ENCODE measurements at places on chromosomes 7 and 10.

DNA sequence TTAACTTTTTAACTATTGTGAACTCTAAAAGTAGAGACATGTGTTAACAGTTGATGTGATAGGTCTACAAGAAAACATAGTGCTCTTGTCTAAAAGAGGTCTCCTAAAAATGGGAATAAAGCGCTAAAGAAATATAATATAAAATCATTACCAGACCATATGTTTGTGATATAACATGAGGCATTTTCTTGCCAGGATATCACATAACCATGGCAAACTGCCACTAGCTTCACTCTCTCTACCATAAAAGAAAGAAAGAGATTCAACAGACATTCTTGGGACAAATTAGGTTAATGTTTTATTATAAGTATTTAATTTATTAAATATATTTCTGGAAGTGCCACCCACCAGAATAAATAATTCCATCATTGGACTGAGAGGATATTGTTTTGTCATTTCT, 115.0 kb downstream of the TMEM26 start:
- DNase-seq = no peak

DNA sequence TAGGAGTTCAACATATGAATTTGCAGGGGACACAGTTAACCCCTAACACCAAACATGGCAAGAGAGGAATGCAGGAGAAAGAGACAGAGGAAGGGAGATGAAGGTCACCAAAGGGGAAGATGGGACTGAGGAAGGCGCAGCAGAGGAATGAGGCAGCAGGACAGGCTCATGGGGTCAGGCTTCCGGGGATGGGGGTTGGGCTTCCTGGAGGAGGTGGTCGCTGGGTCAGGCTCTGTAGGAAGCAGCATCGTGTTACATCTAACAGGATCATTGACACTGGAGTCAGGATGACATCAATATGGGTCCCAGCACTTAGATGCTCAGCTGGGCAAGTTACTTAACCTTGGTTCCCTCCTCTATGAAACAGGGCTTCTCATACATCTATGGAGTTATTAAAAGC, 113.2 kb downstream of the NPTX2 start:
- DNase-seq = no peak

GRCh38 chr7:99143853-99144672, at the start of gene SMURF1:
Gene SMURF1, minus strand, starts transcription at chr7:99144108. Its CDS starts 328 bp downstream, at chr7:99143780.
- peak; percentile 79 for DNase-seq

- DNase-seq = no peak
Observed at GRCh38 chr10:4240608-4241197, 455.7 kb upstream of the KLF6 start.

- no peak for DNase-seq
Observed at GRCh38 chr10:10141782-10142382, 875.8 kb upstream of the CELF2 start.

- DNase-seq = no peak
Observed at GRCh38 chr7:112427984-112428383, 22.3 kb upstream of the IFRD1 start.

DNA sequence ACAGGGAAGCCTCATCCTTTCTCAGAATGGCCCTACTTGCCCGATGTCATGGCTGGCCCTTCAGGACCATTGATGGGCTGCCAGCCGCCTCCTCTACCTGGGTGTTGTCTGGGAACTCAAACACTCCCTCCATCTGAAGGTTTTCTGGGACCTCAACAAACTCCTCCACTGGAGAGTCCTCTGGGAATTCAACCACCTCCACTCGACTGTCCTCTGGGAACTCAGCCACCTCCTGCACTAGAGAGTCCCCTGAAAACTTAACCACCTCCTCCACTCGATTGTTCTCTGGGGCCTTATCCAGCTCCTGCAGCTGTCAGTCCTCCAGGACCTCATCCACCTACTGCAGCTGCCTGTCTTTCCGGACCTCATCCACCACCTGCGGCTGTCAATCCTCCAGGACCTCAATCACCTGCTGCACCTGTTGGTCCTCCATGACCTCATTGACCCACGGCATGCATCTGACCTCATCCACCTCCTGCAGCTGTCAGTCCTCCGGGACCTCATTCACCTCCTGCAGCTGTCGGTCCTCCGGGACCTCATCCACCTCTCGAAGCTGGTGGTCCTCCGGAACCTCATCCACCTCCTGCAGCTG, 37.1 kb downstream of the MAT1A start:
- DNase-seq = no peak

GRCh38 chr10:74006269-74006668, 8.4 kb downstream of the VCL start:
- DNase-seq = no peak

- DNase-seq = no peak
Observed at GRCh38 chr7:12839508-12840153, 152.2 kb downstream of the ARL4A start.

DNA sequence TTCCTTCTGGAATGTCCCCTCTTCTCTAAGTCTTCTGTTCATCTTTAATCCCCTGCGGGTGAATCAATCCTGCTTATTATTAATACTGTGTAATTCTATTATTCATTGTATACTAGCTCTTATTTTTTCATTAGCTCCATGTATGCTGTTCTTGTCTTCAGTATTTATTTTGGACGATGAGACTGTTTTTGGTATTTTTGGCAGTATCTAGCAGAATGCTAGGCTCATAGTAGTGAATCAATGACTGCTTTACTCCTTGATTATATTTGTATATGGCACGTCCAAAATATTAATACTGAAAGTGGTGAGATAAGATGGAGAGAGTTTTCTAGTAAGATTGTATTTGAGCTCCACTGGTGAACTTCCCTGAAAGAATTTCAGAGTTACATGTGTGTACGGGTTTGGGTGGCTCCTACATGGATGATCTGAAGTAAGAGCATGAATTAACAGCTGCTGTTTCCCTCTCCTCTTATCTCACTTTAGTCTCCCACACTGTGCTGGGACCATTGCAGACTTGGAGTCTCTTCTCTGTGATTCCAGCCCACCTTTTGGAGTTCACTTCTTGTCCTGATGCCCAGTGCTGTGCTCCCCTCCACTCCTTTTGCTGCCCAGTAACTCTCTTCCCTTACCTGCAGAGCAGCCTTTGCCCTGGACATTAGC, 226.0 kb downstream of the CDK14 start:
- DNase-seq = no peak

DNA sequence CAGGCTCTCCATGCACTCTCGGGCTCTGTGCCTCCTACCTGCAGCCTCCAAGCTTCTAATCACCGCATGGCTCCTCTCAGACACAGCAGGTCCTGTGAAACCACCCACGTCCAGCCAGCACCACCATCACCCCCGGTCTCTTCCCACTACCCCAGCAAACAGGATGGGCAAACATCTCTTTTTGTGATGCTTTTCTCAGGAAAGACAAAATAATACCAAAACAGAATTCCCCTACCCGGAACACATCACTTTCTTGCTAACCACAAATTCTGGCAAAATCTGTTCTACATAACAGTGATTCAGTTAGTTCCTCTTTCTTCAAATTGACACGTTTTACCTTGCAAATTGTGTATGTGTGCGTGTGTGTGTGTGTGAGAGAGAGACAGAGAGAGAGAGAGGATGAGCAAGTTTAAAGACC, 6.5 kb downstream of the SNX8 start:
- no peak for DNase-seq

GRCh38 chr10:122170802-122171201, 100.3 kb upstream of the BTBD16 start:
- no peak for DNase-seq

DNA sequence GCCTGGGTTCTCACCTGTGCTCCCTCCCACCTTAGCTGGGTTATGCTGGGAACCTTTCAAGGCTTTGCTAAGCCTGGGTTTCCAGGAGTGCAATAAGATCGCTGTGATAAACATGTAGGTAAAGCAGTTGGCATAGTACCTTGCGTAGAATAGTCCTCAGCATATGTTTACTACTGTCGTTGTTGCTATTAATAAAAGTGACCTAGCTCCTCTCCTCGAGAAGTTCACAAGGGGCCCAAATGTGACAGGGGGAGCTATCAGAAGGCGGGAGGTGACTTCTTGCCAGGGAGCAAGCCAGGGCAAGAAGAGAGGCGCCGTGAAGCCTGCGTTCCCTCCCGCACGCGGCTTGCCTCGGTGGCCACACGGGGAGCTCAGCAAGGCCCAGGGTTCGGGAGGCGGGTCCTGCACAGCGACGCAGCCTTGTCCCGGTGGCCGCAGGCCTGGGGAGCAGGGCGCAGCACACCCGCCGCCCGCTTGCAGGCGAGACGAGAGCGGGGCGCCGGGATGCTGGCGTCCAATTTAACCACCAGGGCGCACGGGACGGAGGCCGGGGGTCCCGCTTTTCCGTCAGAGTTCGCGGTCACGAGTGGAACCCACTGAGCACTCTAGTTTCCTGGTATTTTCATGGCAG, 106.2 kb downstream of the SNX10 start:
- no peak for DNase-seq

DNA sequence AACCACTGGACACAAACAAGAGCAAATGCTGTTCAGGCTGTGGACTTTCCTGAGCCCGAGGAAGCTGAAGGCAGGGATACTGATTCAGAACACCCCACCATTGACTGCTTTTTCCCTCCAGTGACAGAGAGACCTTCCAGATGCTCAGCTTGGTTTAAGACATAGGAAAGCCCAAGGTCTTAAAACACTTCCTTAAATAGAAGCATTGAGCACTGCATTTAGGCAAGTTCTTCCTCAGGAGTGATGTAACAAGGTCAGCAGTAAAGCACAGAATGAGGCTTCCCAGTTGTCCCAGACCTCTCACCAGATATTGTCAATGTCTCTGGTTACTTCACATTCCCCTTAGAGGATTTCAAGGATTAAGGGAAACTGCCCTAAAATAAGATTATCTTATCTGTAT, 19.6 kb upstream of the CDCA7L start:
- DNase-seq = no peak
